ENCODE measurements at places on chromosomes 1 and 21.

DNA sequence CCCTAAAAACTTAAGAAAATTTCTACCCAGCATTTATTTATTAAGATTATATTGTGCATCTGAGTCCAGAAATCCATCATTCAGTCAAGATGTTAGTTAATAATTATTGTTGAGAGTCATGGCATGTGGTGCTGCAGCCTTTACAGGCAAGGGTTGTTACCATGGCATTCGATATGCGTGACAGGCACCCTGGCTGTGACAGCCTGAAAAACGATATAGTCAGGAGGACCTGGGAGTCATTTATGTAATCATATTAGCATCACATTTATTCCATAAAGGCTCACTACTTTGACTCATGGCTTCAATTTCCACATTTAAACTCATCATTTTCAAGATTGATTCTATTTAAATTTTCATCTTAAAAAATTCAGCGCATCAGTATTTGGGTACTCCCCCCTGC is 68.0 kb downstream of the CACHD1 start:
- DNase-seq: no peak

- DNase-seq: no peak
Measured at GRCh38 chr1:101314244-101314643, 77.4 kb downstream of the S1PR1 start.

- DNase-seq: no peak
Measured at GRCh38 chr1:19529664-19530063, 44.3 kb upstream of the CAPZB start.

DNA sequence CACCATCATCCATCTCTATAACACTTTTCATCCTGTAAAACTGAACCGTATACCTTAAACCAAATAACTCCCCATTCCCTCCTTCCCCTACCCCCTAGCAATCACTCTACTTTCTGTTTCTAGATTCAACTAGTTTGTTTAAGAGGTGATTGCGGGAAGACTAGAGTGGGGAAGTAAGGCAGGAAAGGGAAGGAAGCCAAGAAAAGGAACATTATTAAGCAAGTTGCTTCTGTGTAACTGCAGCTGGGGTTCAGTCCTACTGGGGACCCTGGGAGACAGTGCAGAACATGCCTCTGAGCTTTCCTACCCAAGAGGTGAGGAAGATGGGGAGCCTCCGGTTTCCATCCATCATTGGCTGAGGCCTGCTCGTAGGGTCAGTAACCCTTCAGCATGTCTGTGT is 28.9 kb upstream of the H3-3A start:
- no peak for DNase-seq

Measured in stimulated activated CD4-positive, alpha-beta T cell treated with anti-CD3 and anti-CD28 coated beads, Interleukin-1b, Interleukin-23, amount 100 ng/mL, for 1 hour (primary cell).